ENCODE measurements at places on chromosomes 4 and X.
A peak's percentile ranks its signal among the peaks of the same experiment; 100 is the strongest.

DNA sequence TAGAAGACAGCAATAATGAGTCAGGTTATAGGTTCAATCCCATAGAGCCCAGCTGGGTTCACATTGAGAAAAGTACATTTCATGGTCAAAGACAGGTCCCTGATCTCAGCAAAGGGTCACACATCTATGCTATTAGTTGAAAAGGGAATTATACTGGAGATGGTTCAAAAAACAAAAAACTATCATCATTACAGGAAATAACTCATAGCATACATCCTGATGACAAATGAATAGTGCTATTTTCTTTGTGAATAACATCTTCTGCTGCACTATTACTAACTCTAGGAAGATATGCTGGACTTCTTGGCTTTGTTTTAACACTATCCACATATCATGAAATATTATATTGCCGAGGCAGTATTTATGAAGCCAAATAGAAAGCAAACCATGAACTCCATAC, 202.5 kb upstream of the MAB21L2 start:
- DNase-seq = no peak

- DNase-seq = no peak
These were observed 125.8 kb upstream of the RXFP1 start for GRCh38 chr4:158395889-158396288.

- no peak for DNase-seq
These were observed 207.9 kb upstream of the KLF3 start for GRCh38 chr4:38456096-38456495.

GRCh38 chr4:81470456-81471297, 1.0 kb downstream of the RASGEF1B start:
- peak; percentile 17 for DNase-seq

DNA sequence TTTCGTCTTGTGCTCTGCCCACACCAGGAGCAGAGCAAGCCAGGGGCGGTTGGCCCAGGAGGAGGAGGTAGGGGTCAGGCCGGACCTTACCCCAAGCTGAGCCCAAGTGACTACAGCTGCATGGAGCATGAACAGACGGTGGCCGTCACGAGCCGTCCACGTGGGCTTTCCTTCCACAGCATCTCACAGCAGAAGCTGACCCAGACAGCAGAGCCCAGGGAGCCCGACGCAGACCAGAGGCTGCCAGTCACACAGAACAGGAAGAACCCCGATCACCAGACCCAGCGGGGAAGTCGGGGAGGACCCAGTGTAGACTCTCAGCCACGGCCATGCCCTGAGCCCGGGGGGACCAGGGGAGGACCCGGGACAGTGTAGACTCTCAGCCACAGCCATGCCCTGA, 58.0 kb downstream of the FAM53A start:
- DNase-seq = no peak

DNA sequence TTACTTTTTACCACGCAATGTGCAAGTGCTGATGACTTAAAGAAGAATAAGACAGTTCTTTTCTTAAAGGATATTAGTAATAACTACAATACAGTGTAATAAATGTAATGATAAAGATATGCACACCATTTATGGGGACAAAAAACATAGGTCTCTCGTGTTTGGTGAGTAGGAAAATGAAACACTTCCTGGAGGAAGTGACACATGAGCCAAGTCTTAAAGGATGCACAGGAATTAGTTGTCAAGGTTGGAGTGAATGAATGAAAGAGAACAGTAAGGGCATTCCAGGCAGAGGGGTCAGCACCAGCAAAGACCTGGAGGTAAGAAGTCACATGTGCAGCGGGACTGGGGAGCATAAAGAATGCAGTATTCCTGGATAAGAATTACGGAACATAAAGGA, 112.7 kb downstream of the SH3RF1 start:
- no peak for DNase-seq

DNA sequence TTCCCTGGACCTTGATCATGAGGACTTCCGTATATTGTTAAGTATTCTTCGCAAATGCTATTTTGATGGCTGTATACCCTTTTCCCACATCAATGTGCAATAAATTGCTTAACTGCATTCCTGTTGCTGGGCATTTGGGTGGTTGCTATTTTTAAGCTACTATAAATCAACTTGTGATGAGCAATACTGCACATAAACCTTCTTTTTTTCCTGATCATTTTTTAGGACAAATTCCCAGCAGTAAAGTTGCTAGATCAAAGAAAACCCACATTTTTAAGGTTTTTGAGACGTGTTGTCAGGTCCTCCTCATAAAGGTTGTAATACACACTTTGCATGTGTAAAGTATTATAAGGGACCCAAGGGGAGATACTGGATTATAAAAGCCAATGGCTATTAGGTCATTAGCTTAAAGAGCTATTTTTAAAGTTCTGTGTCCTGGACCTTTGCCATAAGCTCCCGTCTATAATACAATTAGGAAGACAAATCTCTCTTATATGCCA, 35.6 kb downstream of the LIMCH1 start:
- DNase-seq = no peak

DNA sequence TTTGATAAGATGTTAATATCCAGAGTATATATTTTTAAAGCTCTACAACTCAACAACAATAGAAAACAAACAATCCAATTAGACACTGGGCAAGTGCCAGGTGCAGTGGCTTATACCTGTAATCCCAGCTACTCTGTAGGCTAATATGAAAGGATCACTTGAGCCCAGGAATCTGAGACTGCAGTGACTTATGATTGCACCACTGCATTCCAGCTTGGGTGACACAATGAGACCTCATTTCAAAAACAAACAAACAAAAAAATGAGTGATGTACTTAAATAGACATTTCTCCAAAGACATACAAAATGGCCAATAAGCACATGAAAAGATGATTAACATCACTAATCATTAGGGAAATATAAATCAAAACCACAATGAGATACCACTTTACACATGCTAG, 356.8 kb upstream of the PCDH10 start:
- no peak for DNase-seq

DNA sequence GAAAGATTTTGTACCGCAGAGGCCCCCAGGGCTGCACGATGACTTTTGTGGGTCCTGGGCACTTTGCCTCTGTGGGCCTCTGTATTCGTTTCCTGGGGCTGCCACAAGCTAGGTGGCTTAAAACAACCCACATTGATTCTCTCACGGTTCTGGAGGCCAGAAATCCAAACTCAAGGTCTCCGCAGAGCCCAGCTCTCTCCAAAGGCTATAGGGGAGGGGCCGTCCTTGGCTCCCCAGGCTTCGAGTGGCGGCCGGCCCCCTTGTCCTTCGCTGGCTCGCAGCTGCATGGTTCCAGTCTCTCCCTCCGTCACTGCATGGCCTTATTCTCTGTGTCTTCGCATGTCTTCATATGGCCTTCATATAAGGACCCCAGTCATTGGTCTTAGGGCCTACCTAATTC, 241.2 kb downstream of the EVC2 start:
- DNase-seq = no peak

DNA sequence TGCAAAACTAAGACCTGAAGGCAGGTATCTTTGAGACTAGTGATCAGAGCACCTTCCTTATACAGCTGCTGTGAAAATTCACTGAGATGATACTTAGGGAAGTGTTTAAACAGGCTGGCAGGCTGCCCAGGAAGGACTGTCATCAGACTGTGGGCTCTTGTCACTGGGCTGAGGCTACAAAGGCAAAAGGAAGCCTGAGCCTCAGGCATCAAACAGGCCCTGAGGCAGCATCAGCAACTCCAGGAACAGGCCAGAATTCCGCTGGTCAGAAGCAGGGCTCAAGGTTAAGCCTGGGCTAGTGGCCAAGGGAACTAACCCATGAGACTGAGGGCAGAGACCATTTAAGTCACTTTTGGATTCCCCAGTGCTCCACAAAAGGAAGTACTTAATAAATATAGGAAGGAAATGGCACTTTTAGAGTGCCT, 12.8 kb downstream of the PJA1 start:
- DNase-seq = no peak

DNA sequence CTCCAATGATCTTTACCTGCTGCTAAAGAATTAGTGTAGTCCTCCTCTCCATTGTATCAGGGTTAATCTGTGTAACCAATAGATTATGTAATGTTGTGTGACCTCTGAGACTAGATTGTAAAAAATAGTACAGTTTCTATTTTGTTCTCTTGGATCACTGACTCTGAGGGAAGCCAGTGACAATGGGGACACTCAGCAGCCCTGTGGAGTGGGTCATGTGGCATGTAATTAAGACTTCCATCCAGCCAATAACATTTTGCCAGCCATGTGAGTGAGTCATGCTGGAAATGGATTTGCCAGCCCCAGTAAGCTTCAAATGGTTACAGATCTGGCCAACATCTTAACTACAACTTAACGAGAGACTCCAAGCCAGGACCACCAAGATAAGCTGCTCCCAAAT, 332.3 kb downstream of the PTTG2 start:
- no peak for DNase-seq

DNA sequence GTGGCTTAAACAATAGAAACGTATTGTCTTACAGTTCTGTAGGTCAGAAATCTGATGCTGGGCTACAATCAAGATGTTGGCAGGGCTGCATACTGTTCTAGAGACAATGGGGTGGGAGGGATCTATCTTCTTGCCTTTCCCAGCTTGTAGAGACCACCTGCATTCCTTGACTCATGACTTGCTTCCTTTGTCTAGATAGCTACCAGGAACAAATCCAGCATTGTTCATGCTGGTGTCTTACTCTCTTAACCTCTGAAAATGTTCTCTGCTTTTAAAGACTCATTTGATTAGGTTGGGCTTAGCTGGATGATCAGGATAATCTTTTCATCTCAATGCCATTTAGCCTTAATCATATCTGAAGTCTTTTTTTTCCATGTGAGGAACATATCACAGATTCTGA, 169.0 kb downstream of the ZNF330 start:
- no peak for DNase-seq

DNA sequence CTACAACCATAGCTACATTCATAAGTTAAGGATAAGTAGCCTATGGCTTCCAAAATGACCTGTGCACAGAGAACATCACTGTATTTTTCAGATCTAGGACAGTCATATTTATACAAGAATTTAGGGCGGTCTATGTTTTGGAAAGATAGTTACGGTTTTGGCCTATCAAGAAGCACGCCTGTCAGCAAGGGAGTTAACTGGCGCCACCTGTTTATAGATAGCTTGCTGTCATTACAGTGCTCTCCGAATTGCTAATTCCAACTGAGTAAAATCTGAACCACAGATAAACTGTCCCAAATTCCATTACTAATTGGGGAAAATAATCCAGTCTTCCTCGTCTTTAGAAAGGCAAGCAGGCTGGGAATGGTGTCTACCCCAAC, 646 bp downstream of the ABCB7 start:
- peak; percentile 40 for DNase-seq
